Stimulated activated CD8-positive, alpha-beta memory T cell treated with anti-CD3 and anti-CD28 coated beads, Interleukin-15, amount 100 ng/mL, for 4 hours (primary cell): ENCODE measurements at places on chromosomes 5 and 9.

- DNase-seq, result no peak
Observed at GRCh38 chr9:75378926-75379325, 290.6 kb downstream of the OSTF1 start.

- no peak for DNase-seq
Observed at GRCh38 chr5:86665984-86666760, 48.4 kb downstream of the COX7C start.

- DNase-seq, result no peak
Observed at GRCh38 chr9:120734607-120735410, 20.5 kb upstream of the MEGF9 start.

DNA sequence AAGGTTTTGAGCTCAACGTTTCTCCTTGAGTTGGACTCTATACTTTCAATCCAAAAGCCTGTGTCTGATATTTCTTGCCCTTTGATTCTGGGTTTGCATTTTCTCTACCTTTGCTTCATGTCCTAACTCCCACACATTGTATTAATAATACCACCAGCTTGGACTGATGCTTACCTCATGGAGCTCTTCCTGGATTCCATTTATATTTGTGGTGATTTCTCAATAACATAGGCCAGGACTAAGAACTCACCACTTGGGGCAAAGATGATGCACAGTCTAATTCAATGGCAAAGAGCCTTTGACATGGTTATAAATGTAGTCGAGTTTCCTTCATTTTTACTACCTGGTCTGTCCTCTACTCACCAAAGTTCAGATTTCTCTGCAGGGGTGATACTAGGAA, 27.5 kb upstream of the EFNA5 start:
- DNase-seq, result no peak

DNA sequence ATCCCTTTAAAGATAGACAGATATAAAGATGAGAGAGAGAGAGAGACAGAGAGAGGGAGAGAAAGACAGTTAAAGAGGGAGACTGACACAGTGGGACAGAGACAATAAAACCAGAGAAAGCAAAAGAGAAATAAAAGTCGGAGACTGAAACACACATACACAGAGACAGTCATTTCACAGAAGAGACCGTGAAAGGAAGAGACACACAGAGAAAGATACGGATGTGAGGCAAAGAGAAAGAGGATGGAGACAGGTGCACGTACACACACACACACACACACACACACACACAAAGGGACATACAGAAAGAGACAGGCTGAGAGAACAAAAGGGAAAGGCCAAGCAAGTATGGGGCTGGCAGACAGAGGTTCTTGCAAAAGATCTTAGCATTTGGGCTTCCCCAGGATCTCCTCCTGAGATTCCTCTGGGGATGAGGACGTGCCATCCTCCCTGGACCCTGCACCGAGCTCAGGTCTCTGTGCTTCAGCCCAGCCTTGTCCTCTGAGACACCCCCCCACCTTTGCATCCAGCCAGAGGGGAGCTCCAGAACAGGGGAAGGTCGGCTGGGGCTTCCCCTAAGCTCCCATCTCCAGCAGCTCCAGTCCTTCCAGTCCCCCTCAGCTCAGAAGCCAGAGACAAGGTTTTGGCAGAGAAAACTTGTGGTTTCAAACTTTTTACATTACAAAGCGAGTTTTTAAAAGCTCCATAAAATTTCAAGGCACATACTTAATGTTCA, 318.4 kb upstream of the PANK3 start:
- DNase-seq, result no peak

GRCh38 chr5:169801324-169801777, 164.3 kb downstream of the DOCK2 start:
- DNase-seq, result no peak

DNA sequence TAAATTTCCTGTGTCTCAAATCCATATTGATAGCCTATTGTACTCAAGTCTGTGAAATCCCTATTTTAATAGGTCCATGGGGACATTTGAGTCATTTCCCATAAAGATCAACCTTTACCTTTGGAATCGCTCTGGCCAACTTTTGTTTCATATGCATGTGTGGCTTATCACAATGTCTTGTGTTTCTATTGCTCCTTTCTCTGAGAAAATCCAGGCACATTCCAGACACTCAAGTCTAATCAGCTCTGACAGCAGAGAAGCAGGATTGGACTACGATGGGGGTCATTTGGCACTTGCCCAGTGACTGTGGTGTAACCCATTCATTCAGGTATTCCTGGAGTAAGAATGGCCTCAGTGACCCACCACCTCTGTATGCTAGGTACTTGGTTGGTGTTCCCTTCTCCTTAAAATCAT, 48.4 kb downstream of the ACTBL2 start:
- no peak for DNase-seq
